ENCODE measurements at places on chromosomes 13 and 19.
A peak's percentile ranks its signal among the peaks of the same experiment; 100 is the strongest.

GRCh38 chr19:29528946-29529645 lies 3.3 kb downstream of the VSTM2B start:
- DNase-seq, result no peak

- DNase-seq, result no peak
These were observed 112.4 kb downstream of the ZNF429 start for GRCh38 chr19:21617740-21618339.

- DNase-seq, result no peak
These were observed 34.6 kb upstream of the OLFM4 start for GRCh38 chr13:52994051-52994450.

- DNase-seq, result no peak
These were observed 4.6 kb upstream of the DNM2 start for GRCh38 chr19:10713317-10713716.

GRCh38 chr13:111492341-111492950 lies 172.0 kb downstream of the TEX29 start:
- no peak for DNase-seq

- DNase-seq, result no peak
These were observed 37.3 kb downstream of the TNFSF11 start for GRCh38 chr13:42611086-42611779.

DNA sequence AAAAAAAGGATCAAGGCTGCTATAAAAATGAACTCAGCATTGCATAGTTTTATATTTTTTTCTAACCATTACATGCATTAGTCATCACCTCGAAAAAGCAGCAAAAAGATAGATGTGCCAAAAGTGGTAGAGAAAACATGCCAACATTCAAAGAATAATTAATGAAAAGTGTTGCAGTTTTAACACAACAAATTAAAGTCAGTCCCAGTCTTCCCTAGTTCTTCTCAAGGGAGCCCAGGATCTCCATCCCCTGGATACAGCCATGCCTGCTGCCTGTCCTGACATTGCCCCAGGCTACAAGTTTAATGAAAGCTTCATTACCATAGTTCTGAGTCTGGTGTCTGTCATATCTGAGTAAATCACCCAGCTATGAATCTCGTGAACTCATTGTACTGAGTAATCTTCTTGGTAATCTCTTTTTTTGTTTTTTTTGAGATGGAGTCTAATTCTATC lies 116.6 kb upstream of the KLF12 start:
- DNase-seq, result no peak

DNA sequence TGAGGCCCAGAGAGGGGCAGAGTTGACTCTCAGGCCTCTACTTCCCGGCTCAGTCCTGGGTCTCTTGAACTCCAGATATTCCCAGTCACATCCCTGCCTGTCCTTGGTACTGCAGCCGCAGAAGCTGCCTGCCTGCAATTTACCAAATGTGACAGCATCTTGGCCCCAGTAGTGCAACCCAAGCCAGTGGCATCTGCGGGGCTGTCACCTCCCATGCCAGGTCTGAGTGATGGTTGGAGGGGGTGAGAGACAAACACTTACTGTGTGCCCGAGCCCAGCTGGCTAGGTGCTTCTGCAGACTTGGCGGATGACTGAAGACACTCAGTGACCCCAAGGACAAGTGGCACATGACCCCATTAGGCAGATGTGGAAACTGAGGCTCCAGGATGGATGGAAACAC lies 18.4 kb downstream of the ZNRF4 start:
- no peak for DNase-seq

GRCh38 chr13:79267560-79267959 lies 138.5 kb downstream of the RBM26 start:
- DNase-seq, result no peak

GRCh38 chr19:861756-862580 lies 2.5 kb downstream of the CFD start:
- DNase-seq, result peak; percentile 72

DNA sequence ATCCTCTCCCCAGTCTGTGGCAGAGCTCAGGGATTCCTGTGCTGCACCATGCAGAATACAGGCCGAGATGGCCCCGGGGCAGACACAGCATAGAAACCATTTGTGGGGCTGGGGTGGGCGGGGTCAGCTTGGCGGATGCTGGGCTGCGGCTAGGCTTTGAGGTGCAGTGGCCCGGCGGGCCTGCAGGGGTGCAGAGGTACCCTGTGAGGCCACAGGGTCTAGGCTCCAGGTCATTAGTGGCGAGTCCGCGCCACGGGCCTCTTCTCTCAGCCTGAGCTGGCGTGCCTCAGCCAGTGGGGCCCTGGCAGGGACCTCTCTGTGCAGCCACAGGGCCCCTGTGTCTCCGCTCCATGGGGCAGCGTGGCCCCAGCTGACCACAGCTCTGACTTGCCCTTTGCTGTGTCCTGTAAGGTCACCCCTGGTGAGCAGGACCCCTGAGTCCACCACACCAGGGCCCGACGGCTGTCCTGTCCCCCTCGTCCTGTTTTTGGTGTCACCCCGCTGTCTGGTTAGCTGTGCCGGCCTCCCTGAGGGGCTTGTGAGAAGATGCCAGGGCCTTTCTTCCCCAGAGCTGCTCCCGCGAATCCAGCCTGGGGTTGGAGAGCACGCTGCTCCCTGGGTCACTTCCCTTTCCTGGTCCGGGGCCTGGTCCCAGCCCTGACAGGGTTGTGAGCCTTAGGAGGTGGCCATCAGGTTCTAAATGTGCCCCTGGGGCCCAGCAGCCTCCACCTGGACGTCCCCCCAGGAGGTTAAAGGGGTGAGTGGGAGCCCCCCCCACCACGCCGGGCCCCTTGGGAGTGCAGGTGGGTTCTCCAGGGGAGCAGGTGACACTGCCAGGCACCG lies 12.1 kb downstream of the KDM4B start:
- DNase-seq, result no peak

- no peak for DNase-seq
These were observed 88.3 kb downstream of the TM9SF2 start for GRCh38 chr13:99589575-99589974.

DNA sequence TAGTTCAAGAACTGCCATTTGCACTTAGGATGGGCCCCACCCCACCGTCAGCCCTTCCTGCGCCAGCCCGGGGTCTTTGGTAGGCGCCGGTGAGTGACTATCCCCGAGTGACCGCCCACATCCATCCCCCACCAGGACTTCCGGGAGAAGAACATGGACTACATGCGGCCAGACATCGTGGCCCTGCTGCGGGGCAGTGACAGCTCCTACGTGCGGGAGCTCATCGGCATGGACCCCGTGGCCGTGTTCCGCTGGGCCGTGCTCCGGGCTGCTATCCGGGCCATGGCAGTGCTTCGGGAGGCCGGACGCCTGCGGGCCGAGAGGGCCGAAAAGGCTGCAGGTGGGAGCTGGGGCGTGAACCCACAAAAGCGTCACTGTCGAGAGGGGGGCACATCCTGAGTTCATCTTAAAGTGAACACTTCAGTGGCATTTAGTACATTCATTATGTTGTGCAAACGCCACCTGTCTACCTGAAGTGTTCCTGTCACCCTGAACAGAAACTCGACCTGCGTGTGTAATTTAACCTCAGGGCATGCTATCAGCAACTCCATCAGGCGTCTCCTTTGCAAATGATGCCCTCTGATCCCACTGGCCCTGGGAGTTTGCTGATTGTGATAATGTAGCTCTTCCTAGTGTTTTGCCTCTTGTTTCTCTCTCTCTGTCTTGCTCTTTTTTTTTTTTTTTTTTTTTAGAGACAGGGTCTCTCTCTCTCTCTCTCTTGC lies 42.4 kb upstream of the USE1 start:
- no peak for DNase-seq

DNA sequence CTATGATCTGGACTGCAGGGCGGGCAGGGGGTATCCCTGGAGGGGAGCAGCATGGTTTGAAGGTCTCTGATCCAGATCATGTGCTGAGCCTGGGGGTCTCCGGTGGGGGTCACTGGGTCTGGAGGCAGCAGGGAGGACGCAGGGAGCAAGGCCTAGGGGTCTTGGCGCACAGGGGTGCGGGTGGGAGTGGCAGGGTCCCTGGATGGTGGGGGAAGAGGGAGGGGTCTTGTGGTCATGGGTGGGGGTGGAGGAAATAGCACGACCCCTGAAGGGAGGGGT lies 1.9 kb downstream of the BTBD2 start:
- no peak for DNase-seq

- no peak for DNase-seq
These were observed 107.1 kb upstream of the UQCRFS1 start for GRCh38 chr19:29320086-29320485.

GRCh38 chr13:100484702-100485101 lies 103.9 kb downstream of the GGACT start:
- no peak for DNase-seq

DNA sequence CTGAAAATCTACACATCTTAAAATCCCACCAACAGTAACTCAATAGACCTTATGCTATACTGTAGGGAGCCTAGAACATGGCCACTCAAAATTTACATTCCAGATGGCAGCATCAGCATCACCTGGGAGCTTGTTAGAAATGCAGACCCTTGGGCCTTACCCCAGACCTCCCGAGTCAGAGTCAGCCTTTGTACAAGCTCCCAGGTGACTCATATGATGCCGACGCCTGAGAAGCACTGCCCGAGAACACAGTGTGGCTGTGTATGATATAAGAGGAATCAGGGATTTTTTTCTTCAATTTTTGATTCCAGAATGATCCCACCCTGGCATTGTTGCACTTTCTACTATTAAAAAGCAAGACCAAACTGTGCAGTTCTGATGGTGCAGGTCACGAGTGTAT lies 35.9 kb upstream of the CNMD start:
- no peak for DNase-seq

DNA sequence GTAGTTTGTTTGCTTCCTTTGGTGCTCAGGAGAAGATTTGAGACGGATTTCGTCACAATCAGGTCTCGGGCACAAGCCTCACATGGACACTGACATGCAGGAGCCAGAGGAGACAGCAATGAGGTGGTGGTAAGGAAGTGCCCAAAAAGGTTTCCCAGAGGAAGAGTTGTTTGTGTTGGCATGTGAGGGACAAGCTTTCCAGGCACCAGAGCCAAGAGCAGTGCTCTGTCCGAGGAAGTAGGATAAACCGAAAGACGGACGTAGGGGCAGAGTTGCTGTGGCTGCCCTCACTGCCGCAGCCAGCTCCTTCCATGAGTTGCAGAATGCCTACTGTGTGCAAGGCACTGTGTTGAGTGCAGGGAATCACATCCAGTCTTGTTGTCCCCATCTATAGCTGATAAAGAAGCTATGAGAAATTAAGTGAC lies 27.7 kb downstream of the SAE1 start:
- no peak for DNase-seq

DNA sequence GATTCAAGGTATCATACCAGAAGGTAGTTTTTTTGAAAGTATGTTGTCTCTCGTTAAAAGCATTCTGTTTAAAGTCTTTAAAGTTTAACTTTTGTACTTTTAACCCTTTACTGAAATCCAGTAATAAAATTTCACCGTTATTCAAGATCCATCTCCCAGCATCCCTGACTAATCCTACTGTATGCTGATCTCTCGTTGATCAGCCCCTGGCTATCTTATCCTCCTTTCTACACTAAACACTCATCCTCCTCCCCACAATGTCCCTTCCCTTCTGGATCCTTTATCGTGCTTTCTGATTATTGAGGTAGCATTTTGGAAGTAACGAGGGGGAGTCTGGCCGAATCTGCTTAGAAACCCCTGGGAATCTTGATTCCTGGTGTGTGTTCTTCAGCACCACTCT lies 1.3 kb downstream of the TPP2 start:
- no peak for DNase-seq

DNA sequence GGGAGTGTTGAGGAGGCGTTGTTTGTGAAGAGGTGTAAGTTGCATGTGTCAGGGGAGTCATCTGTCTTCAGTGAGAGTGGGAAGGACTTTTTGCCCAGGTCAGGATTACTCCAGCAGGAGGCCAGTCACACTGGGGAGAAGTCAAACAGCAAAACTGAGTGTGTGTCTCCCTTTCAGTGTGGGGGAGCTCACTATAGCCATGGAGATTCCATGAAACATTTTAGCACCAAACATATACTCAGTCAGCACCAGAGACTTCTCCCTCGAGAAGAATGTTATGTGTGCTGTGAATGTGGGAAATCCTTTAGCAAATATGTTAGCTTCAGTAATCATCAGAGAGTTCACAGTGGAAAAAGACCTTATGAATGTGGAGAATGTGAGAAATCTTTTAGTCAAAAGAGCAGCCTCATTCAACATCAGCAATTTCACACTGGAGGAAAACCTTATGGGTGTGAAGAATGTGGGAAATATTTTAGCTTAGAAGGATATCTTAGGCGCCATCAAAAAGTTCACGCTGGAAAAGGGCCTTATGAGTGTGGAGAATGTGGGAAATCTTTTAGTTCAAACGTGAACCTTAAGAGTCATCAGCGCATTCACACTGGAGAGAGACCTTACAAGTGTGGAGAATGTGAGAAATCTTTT lies 8.4 kb upstream of the ZNF587 start:
- no peak for DNase-seq

GRCh38 chr13:33697926-33698325 lies 120.0 kb upstream of the RFC3 start:
- DNase-seq, result no peak

- no peak for DNase-seq
These were observed 25.9 kb downstream of the RCBTB2 start for GRCh38 chr13:48507021-48507420.

- DNase-seq, result no peak
These were observed 88.4 kb downstream of the NALCN start for GRCh38 chr13:101327871-101328270.

GRCh38 chr13:32878163-32878562 lies 138.1 kb upstream of the KL start:
- DNase-seq, result no peak

- DNase-seq, result no peak
These were observed 125.2 kb downstream of the KDM4B start for GRCh38 chr19:5093948-5094718.

DNA sequence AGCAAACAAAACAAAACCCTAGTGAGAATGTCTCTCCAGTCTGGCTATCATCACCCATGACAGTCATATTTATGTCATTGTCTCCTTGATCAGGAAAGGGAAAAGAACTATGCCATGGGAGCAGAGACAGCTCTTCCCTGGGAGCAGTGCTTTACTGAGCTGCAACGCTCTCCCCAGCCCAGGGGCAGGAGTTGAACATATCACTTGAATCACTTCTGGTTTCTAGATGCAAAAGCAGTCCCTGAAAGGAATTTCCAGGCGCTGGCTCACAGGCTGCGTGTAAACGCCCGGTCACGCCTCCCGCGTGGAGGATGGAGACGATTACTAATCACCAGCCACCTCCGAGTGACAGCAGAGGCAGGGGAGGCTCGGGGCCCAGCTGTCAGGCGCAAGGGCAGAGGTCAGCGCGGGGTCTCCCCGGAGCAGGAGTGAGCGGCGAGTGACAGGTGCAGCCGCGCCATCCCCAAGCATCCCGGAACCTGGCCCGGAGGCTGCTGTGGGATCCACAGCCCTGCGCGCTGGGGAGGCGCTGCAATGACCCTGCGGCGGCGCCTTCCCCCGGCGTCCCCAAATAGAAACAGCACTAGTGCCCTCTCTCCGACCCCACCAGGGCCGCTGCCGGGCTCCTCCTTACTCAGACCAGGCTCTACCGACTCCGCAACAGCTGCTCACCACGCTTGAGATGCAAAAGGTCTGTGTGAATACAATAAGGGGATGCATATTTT lies 23.5 kb upstream of the DCLK1 start:
- no peak for DNase-seq
